ENCODE measurements at places on chromosomes 1 and 21.

DNA sequence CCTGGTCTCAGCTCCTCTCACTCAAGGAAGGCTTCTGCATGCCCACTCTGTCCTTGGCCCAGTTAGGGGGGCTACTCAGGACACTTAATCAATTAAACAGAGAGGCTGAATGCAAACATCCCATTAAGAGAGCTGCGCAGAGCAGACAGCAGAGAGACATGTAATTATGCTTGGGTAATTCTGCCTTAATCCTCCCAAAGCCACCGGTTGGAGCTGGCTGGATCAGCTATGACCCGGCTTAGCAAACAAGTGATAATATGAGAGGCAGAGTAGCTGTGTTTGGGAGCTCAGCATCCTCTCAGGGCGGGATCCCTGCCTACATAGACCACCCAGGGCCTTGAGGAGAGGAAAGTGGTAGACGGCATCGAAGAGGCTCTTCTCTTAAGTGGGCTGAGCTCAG lies 183.2 kb downstream of the GRIK3 start:
- no peak for DNase-seq

GRCh38 chr21:36567216-36567885 lies 87.4 kb upstream of the CLDN14 start:
- no peak for DNase-seq

- DNase-seq, result peak; percentile 31
Observed at GRCh38 chr1:81801651-81802456, 1.1 kb downstream of the ADGRL2 start.

- DNase-seq, result no peak
Observed at GRCh38 chr21:28906236-28906635, 86.4 kb downstream of the LTN1 start.

DNA sequence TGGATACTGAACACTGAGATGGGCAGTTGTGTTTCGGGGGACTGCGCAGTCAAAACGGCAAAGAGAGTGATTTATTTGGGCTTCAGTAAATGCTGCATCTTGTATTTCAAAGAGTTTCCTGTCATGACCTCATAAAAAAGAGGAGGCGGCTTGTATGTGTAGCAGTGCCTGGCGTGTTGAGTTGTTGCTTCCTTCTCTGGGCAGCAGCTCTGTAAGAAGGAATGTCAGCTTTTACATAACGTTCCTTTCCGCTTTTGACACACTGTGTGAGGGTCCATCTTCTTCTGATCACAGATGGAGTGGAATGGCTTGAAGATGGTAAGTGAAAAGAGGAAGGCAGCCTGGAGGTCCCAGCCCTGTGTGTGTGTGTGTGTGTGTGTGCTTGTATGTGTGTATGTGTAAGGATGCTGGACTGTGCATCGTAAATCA lies 941 bp downstream of the ELAVL4 start:
- DNase-seq, result no peak

DNA sequence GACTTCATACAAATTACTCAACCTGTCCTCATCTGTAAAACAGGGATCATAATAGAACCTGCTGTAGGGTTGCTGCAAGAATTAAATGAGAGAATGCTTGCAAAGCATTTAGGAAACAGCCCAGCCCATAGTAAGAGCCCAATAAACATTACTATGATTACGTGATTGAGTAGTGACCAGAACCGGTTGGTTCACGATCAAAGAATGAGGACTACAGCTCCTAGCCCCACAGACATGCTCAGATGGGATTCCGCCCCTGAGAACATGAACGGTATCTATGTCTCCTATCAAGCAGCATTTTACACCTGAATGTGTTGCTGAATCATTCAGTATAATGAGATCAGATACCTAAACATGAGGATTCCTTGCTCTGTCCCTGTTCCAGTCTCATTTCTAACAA lies 104.8 kb upstream of the ZNF648 start:
- no peak for DNase-seq

DNA sequence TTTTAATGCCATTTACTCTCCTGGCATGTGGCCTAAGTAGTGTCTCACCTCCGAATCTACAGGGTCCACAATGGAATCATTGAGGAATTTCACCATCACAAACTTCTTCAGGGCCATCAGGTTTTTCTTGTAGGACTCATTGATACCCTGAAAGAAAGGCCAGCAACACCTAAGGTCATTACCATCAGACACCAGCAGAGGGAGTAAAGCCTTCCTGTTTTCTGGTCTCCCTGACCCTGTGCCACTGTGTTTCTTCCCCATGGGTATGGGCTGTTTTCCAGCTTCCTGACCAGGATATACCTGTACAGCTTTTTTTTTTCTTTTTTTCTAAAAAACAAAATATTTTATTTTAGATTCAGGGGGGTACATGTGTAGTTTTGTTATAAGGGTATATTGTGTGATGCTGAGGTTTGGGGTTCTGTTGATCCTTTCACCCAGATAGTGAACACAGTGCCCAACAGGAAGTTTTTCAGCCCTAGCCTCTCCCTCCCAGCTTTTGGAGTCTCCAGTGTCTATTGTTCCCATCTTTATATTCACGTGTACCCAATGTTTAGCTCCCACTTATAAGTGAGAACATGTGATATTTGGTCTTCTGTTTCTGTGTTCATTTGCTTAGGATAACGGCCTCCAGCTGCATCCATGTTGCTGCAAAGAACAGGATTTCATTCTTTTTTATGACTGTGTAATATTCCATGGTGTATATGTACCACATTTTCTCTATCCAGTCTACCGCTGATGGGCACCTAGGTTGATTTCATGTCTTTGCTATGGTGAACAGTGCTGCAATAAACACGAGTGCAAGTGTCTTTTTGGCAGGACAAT lies 18.3 kb downstream of the PPT1 start:
- peak; percentile 77 for DNase-seq

GRCh38 chr21:45735259-45736000 lies 91.9 kb downstream of the PCBP3 start:
- DNase-seq, result no peak

- no peak for DNase-seq
Observed at GRCh38 chr1:201790261-201790660, 38.7 kb upstream of the IPO9 start.

GRCh38 chr1:118982266-118982665 lies 5.9 kb downstream of the TBX15 start:
- no peak for DNase-seq
